ENCODE measurements at places on chromosomes 3 and 15.
A peak's percentile ranks its signal among the peaks of the same experiment; 100 is the strongest.

DNA sequence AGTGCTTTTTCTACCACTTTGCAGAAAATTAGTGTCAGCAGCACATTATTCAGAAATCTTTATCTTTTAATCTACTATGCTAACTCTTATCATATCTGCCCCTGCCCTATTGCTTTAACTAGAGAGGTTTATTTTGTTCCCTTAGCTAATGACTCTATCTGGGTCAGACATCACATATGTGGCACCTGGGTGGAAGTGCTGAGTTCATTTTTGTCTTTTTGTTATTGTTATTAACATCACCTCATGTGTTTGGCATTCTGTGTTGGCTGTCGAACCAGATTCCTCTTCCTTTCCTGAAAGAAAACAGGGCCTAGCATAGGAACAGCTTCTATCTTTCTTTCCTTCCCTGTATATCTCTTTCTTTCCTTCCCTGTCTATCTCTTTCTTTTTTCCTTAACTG, 100.7 kb downstream of the RBMS3 start:
- DNase-seq, result no peak

GRCh38 chr3:118729546-118729945, 305.1 kb downstream of the IGSF11 start:
- no peak for DNase-seq

DNA sequence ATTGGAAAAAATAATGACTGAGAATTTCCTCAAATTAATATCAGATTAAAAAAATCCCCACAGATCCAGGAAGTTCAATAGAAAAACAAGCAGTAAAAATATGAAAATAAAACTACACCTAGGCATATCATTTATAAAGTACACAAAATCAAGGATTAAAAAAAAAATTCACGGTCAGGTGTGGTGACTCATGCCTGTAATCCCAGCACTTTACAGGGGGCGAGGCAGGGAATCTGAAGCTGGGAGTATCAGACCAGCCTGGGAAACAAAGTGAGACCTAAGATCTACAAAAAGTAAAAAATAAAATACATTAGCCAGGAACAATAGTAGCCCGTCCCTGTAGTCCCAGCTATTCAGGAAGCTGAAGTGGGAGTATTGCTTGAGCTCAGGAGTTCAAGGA, 778.3 kb upstream of the ALCAM start:
- DNase-seq, result no peak

- no peak for DNase-seq
These were observed 115.8 kb downstream of the FBXL22 start for GRCh38 chr15:63712828-63713520.

GRCh38 chr3:66588340-66588847, 87.6 kb upstream of the LRIG1 start:
- DNase-seq, result no peak

GRCh38 chr3:149879872-149880271, 66.9 kb downstream of the RNF13 start:
- DNase-seq, result peak; percentile 71

DNA sequence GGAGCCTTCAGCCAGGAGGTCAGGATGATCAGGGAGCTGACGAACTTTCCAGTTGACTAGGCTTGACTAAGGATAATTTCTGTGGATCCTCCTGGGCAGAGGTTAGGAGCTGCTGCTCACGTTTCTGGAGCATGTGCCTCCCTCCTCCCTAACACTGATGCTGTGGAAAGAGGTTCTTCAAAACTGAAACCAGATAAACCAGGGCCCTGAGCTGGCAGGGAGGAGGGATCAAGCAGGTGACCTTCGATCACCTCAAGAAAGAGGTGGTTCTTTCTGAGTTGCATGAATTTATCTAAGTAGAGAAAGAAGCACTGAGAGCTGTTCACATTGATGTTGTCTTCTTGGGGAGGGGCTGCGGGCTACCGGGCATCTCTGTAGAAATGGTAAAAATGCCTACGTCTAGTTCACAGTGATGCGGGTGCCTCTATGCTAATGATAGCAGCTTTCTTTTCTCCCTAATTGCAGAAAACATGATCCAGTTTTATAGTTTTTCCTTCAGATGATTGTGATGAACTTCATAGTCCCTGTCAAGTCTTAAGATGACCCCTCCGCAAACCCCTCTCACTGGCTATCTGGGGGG, 332.7 kb upstream of the LRRFIP2 start:
- no peak for DNase-seq

GRCh38 chr15:32908135-32908801, 190.5 kb downstream of the GREM1 start:
- no peak for DNase-seq

GRCh38 chr3:37052860-37053259, 59.5 kb downstream of the MLH1 start:
- DNase-seq, result no peak

DNA sequence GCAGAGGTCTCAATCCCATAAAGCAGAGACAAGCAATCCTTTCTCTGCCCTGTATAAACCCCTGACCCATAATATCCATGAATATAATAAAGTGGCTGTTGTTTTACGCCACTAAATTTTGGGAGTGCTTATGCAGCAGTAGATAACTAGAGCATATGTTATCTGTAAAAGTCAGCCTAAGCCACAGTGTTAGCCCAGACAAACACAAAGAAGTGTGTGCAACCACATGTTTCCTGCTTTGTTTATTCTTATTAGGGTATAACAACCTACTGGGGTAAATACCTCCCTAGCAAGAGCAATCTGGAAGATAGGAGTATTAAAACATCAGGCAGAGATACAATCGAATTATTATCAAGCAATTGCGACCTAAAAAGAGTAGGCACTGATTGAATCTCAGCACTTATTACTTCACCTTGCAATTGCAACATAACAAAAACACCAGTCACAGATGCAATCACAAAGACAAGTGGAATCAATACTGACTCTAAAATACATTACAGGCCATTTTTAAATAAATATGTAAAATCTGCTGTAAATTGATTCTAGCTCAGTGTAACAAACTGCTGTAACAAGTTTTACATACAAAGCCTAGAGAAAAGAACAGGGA, 94.6 kb upstream of the UBE2E2 start:
- no peak for DNase-seq

GRCh38 chr3:43894176-43895049, 203.7 kb downstream of the ABHD5 start:
- no peak for DNase-seq

Measured in SK-N-MC (cell line).